ENCODE measurements at places on chromosomes 7 and 10.

DNA sequence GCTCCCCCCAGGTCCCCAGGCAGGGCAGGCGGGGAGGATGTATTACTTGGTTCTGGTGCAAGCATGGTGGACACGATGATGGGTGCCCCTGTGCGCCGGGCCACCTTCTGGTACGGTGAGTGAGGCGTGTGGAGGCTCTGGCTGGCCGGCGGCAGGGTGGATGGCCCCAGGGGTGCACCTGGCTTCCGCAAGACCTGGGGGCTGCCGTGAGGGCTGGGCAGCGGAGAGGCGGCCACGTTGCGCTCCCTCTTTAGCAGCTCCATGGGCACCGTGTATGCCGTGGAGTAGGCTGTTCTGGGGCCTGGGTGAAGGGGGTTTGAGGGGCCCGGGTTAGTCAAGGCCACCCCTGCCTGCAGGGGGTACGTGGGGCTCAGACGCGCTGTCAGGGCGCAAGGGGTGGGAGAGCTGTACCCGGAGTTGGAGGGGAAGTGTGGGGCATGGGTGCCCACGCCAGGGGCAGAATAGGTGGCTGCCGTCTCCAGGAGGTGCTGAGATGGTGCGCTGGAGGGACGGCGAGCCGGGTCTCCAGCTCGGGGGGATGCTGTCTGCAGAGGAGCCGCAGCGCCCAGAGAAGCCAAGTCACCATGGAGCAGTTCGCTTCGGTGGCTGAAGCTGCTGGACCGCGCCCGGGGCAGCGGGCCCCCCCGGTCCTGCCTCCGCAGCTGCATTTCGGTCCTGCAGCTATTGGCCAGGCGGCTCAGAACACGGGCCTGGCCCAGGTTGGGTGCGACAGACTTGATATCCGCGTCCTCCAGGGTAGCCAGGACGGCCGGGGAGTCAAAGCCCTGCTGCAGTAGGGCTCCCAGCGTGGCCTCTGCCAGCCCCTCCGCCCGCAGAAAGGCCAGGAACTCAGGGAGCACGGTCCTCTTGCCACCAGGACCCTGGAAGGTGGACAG is 84.4 kb downstream of the ZRANB1 start:
- DNase-seq: no peak

- DNase-seq: no peak
These were observed 17.3 kb downstream of the KDM7A start for GRCh38 chr7:140159497-140159896.

DNA sequence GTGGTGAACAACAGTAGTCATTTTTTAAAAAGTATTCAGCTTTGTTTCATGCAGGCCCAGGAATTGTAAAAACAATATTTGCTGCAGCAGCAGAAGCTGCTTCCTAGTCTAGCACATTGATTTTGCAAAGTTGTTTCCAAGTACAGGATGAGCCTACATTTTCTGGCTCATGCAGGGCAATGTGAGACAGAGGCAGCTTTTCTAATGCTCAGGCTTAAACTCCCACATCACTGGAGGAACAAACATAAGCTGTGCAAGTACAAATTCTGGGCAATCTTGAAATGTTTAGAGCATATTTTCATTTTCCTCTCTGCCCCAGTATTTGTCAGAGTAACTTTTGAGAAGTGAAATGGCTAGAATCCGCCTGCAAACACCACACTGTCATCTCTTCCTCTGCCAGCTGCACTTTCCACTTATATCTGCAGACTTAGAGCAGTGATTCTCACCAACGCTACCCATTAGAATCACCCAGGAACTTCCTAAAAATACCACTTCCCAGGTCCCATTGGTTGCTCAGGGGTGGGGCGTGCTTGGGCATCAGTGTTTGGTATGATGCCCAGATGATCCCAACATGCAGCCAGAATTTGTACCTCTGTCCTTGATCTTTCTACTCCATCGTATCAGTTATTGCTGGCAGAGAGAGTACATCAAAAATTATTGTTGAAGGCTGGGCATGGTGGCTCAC is 304.1 kb upstream of the LRGUK start:
- DNase-seq: no peak

- no peak for DNase-seq
These were observed 171.8 kb downstream of the SUGCT start for GRCh38 chr7:40306596-40306995.

GRCh38 chr7:87797798-87798403 is 78.3 kb downstream of the SLC25A40 start:
- no peak for DNase-seq

DNA sequence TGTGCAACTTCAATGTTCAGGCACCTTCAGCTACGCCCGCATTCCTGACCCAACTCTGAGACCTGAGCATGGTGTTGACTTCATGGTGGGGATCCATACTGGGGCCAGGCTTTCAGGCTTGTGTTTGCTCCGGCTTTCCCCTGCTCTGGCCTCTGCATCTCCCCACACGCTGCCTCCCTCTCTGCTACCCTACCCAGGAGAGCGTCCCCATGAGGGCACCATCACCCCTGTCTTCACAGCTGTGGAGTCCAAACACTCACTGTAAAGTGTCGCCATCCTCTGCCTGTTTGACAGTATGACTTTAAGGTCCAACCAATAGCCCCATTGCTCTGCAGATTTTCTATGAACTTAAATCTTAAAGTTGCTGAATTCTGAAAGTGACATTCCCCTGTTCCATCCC is 199.0 kb upstream of the GRB10 start:
- DNase-seq: no peak

DNA sequence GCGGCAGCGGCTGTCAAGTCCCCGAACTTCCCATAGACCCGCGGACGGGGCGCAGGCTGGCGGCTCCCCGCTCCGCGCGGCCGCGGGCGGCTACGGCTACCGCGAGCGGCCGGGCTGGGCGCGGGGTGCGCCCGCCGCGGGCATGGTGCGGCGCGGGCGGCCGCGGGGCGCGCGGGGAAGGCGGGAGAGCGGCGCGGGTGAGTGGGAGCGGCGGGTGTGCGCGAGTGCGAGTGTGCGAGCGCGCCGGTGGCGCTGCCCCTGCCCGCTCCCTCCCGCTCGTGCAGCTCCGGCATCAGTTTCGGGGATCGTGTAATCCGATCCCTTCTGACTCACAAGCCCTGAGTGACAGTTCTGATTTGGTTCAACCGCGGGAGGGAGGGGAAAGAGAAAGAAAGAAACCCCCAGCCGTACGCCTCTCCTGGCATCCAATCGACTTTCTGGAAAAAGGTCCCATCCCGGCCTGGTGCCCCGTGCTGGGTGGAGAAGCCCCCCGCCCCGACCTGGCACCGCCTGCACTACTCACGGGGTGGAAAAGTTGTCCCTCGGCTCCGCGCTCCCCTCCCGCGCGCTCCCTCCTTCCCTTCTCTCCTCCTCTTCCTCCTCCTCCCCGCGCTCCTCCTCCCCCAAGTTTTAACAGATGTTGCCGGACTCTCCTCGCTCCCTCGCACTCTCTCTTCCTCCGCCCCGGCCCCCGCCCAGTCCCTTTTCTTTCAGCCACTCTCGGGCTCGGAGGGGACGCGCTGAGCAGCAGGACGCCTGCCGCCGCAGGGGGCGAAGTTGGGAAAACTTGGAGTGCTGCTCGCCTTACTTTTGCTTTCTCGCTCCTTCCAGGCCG is at the start of gene GLI3:
TSS of gene GLI3 (minus strand) at position 234 of the 835 bp plus-strand sequence. CDS start 13,956 bp downstream, outside the sequence.
- peak; percentile 20 for DNase-seq

- no peak for DNase-seq
These were observed 132.1 kb downstream of the NRBF2 start for GRCh38 chr10:63265222-63265617.

- DNase-seq: peak; percentile 18
These were observed 236.8 kb upstream of the AOAH start for GRCh38 chr7:36961097-36961496.

GRCh38 chr10:97827702-97828291 is 21.8 kb upstream of the GOLGA7B start:
- no peak for DNase-seq

DNA sequence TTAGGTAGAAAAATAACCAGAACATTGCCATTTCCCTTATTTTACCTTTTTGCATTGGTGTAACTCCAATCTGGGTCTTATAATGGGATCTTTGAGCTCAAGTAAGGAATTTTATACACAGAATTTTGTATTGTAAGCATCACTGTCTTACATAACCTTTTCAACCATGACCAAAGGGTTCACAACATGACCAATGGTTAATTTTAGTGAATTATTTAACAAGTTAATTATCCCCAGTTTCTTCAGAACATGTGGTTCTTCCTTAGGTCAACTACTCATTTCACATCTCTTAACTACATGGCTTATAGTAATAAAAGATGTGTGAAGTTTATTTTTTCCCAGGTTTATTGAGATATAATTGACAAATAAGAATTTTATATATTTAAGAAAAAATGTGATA is 74.2 kb upstream of the RHOBTB1 start:
- no peak for DNase-seq

GRCh38 chr7:109967406-109967805 is 1123.5 kb upstream of the LRRN3 start:
- DNase-seq: no peak

- no peak for DNase-seq
These were observed 6.7 kb upstream of the RASGEF1A start for GRCh38 chr10:43273543-43273942.

- no peak for DNase-seq
These were observed 54.6 kb downstream of the AGMO start for GRCh38 chr7:15507171-15507570.

DNA sequence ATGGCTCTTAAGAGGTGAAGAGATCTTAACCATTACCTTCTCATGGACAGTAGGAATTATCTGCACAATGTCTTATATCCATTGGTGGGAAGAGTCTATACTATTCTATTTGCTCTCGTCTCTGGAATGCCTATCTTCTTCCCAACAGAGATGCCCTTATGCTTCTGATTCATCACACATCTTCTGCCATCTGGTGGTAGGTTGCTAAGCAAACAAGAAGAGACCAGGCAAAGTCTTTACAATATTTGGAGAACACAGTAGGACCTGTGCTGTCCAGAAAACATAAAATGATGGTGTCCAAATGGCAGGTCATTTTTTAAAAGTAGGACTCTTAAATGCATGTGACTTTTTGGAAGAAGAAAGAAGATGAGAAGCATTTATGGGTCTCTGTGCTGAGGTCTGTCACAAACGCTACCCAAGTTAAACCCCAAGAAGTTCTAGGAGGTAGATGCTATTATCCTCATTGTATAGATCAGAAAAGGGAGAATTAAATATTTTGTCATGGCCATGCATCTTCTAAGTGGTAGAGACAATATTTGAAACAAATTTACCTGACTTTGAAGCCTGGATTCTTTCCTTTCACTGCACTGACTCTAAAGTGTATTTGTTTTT is 67.8 kb upstream of the NXPH1 start:
- DNase-seq: no peak

DNA sequence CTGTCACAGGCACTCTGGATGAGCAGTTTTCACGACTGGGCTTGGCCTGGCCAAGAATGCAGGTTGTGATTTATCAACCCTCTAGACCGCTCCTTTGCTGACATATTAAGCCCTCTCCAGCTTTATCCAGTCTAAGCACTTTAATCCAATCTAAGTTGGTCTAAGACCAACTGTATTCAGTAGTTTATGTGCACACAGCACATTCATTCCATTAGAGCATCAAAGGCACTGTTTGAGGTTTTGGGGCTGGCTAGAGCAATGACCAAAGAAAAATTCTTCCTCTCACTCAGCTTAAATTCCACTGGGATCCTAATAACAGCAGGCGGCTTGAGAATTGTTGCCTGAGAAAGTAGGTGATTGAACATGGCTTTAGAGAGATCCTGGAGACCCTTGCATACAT is 176.0 kb upstream of the INSYN2A start:
- no peak for DNase-seq

GRCh38 chr7:105655500-105656380 is 74.4 kb upstream of the EFCAB10 start:
- no peak for DNase-seq

- DNase-seq: peak; percentile 58
These were observed 1.5 kb downstream of the MKX start for GRCh38 chr10:27743877-27744801.

GRCh38 chr10:58963101-58963534 is 213.3 kb upstream of the PHYHIPL start:
- DNase-seq: no peak

GRCh38 chr7:156000601-156001396 is 188.5 kb upstream of the SHH start:
- DNase-seq: no peak

DNA sequence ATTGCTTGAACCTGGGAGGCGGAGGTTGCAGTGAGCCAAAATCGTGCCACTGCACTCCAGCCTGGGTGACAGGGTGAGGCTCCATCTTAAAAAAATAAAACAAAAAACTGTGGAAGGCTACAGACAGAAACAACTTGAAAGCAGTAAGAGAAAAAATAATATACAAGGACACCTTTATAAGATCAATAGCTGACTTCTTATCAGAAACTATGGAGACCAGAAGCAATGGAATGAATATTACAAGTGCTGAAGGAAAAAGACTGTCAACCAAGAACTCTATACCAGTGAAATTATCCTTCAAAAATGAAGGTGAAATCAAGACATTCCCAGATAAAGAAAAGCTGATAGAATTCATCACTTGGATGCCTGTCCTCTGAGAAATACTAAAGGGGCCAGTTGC is 49.0 kb downstream of the RBAK start:
- DNase-seq: no peak

- DNase-seq: no peak
These were observed 171.2 kb upstream of the COL1A2 start for GRCh38 chr7:94223375-94224084.

GRCh38 chr10:86944031-86944419 is 13.4 kb downstream of the MMRN2 start:
- no peak for DNase-seq

DNA sequence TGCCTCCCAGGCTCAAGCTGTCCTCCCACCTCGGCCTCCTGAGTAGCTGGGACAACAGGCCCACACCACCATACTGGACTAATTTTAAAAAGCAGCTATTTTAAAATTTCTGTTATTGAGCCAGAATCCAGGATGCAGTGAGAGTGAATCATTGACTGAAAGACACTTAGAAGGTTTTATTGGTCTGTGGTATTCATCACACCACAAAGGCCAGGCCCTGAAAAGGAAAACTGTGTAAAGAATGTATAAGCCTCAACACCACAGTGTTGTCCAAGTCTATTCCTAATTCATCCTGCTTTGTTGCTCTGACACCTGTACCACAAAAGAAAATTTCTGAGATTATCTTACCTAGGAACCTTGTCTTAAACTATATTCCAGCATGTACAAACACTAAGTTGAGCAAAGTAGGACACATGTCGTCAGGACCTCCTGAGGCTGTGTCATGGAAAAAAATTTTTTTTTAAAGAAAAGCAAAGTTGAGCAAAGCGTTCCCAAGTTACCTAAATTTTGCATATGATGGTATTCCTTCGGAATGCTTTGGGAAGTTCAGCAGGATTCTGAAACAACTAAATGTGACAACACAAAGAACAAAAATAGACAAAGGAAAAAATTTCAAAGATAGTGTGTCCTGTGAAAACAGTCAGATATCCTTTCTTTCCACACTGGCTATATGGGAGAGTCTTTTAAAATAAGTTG is 129.6 kb upstream of the MKLN1 start:
- no peak for DNase-seq

GRCh38 chr10:133169173-133169947 is 9.3 kb downstream of the KNDC1 start:
- no peak for DNase-seq

GRCh38 chr10:73655990-73656298 is at the start of gene SYNPO2L:
TSS of gene SYNPO2L (minus strand) at chr10:73656029. CDS start at chr10:73655922, 107 bp downstream.
- DNase-seq: no peak

All from stimulated activated naive CD8-positive, alpha-beta T cell treated with anti-CD3 and anti-CD28 coated beads, Interleukin-15, amount 100 ng/mL, for 72 hours (primary cell).